ENCODE measurements at places on chromosomes 11 and 22.

DNA sequence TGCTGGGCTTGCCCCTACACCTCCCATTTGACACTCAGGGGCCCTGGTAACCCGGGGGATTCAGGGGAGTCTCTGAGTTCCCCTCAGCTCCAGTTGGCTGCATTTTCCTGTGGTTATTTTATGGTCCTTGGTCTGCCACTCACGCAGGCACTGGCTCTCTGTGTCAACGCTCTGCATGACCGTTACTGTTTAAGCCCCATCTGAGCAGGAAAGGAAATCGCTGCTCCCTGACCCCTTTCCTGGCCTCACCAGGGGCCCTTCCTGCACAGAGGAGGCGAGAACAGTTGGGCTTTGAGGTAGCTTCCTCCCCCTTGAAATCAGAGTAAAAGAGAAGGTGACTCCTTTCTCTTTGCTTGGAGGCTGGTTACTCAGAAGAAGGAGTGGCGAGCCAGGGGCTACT is 2.4 kb downstream of the C1QTNF4 start:
- no peak for DNase-seq

GRCh38 chr11:26974069-26974783 is 19.7 kb upstream of the FIBIN start:
- DNase-seq = no peak

GRCh38 chr22:48820481-48821345 is 1007.0 kb downstream of the BRD1 start:
- DNase-seq = no peak

GRCh38 chr11:46427364-46427763 is 35.8 kb upstream of the CHRM4 start:
- no peak for DNase-seq

- DNase-seq = no peak
Measured at GRCh38 chr22:31691408-31691807, 29.4 kb upstream of the PISD start.

DNA sequence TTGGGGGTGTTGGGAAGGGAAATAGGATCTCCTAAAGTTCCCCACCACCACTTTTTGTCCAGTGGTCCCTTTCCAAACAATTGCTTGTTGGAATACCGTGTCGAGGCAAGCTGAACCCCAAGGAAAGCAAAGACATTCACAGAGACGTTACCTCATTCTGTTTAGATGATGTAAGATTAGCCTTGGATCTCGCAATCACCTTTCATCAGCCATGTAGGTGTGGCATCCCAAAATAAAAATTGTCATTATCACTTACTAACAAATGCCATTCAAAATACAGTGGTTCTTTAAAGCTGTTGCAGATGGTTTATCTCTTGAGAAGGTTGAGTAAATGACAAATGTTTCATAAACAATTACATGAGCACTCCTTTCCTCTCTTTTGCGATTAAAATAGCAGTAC is 86.5 kb upstream of the SLC25A18 start:
- no peak for DNase-seq

- DNase-seq = no peak
Measured at GRCh38 chr11:88810420-88811097, 255.2 kb downstream of the GRM5 start.

DNA sequence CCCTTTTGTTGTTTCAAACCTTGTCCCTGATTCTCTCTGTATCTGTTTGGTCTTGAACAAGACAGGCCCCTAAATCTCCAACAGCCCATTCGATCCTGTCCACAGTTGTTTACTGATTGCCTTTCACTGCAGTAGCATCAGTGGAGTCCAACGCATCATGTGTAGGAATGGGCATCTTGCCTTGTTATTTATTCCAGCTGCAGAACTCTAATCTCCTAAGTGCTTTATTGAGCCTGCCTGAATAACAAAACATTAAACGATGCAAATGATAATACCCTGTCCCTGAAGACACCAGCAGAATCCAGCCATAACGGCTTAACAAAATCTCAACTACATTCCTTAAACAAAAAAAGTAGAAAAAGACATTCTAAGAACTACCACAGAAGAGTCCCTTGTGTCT is 50.1 kb downstream of the SLC35F2 start:
- DNase-seq = no peak

DNA sequence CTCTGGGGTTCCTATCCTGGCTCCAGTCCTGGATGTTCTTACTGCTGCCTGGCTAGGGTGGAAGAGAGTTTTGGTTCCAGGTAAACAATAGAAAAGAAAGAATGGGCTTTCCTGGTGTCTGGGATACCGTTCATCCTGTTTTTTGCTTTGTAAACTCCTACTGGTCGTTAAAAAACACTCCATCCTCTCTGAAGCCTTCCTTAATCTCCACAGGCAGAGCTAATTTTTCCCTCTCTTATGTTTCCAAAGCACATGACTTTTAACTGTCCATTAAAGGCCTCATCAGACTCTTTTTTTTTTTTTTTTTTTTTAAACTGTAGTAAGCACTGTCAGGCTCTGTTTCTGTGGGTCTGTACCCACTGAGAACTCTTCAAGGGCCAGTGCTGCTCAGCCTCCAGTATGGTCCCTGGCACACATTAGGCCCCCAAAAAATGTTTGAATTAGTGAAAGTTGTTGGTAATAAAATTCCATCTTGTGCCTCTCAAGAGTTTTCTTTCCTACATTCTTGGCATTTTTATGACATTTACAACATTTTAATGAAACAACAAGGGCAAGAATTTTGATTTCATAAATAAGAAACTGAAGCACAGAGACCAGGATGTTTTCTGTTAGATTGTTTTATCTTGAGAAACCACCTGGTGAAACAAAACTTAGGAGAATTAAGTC is 104.2 kb downstream of the TEAD1 start:
- DNase-seq = no peak

- no peak for DNase-seq
Measured at GRCh38 chr22:31055635-31056159, 25.4 kb upstream of the SMTN start.

GRCh38 chr11:110526323-110526722 is 96.6 kb downstream of the FDX1 start:
- DNase-seq = no peak

DNA sequence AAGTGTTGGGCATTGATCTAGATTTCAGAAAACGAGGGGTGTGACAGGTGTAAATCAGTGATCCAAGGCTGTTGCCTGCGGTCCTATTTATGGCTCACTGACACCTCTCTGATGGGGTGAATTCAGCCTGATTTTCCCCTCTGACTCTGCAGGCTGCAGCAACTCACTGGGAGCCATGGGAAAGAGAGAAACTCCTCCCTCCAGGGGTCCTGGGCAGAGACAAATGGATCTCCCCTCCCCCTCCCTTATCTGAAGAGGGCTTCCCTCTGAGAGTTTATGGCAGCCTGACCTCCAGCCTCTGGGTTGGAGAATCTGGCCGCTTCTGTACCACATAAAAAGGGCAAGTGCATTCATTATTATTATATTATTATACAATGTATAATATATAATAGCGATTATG is 1.8 kb upstream of the PKNOX2 start:
- no peak for DNase-seq

DNA sequence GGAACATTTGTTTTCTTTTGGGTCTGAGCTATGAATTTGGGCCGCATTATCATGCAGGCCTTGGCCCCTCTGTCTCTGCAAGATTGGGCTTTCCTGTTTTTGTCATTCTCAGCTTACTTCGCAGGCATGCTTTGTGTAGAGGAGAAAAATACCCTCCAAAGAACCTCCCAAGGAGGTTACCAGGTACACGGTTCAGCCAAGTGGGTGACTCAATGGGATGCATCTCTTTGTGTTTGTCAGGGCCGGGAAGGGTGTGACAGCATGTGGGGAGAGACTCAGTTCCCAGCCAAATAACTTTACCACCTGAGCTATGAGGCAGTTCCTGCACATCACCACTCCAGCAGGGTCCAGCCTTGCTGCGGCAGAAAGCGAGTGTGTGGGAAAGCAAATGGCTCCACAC is 47.8 kb upstream of the CLDN5 start:
- DNase-seq = no peak

Measured in activated naive CD4-positive, alpha-beta T cell treated with Interleukin-2 at 50 U/mL for 16 hours (primary cell).